ENCODE measurements at places on chromosomes 2 and 18.

DNA sequence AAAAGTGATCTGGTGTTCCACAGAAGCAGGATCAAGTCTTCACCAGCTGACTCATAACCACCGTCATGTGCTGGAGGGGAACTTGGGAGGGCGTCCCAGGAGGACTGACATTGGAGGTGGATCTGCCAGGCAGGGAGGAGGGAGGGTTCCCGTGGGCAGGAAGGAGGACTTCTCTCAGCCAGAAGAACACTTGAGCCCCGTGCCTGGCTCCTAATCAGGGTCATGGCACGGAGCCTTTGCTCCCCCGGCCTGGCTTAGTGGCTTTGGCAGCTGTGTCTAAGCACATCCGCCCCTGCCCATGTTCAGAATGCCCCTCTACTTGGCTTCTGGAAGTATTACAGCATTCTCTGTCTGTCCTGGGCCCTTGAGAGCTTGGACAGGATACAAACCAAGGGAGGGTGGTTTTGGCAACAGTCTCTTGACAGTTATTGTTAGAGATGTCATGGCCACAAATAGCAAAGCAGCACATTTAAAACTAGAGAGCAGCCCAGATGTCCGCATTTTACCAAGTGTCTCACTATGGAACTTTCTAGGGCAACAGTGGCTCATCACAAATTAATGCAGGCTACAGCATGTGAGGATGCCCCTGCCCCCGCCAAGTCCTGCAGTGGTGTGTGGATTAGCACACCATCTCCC lies 11.5 kb downstream of the PPP1R7 start:
- DNase-seq: no peak

- no peak for DNase-seq
Observed at GRCh38 chr2:27860111-27860510, 30.1 kb downstream of the RBKS start.

- no peak for DNase-seq
Observed at GRCh38 chr2:26782876-26783704, 2.8 kb upstream of the CENPA start.

DNA sequence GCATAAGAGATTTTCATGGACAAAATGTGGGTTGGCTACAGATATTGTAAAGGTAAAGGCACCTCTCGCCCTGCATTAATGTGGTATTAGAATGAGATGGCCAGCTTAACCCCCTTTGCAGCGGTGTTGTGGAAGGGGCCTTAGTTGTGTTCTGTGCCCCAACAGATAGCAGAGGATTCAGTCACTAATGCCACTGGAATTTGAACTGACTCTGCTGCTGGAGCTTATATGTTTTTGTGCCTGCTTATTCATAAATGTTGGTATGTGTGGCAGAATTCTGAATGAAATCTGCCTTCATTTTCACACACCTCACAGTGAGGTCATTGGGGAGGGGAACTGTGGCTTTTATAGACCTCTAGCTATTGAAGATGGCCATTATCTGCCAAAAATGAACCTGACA lies 90.7 kb upstream of the ITGA6 start:
- no peak for DNase-seq

GRCh38 chr2:25050128-25050527 lies 8.3 kb downstream of the EFR3B start:
- no peak for DNase-seq

GRCh38 chr2:122863532-122863931 lies 1108.1 kb downstream of the TSN start:
- DNase-seq: no peak

DNA sequence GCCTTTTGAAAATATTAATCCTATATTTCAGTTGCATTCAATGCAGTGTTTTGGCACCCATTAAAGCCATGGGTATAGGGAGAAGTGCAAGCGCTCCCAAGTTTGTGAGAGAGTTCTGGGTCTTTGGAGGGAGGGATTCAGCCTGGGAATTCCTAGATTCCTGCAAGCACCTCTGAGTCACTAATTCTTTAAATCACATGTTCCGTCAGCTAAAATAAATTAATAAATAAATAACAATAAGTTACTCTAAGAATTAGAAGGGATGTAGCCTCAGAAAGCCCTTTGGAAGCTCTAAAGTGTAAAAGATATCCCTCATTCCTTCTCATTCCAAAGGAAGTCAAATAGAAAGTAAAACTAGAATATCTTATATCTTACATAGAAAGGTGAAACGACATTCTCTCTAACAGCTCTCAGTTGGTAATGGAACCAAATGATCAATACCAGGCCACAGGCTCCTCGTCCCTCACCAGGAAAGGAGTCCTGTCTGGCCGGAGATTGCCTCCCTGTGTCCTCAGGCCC lies 222.4 kb upstream of the RBBP8 start:
- no peak for DNase-seq

- no peak for DNase-seq
Observed at GRCh38 chr2:19776941-19777514, 124.8 kb downstream of the TTC32 start.

- no peak for DNase-seq
Observed at GRCh38 chr2:96207073-96207773, 1.4 kb downstream of the STARD7 start.

DNA sequence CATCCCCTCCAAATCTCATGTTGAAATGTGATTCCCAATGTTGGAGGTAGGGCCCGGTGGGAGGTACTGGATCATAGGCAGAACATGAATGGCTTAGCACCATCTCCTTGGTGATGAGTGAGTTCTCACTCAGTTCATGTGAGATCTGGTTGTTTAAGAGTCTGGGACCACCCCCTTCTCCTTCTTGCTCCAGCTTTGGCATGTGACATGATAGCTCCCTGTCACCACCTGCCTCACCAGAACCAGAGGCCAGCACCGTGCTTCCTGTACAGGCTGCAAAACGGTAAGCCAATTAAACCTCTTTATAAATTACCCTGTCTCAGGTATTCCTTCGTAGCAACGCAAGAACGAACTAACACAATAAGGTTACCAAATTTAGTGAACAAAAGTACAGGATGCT lies 95.4 kb downstream of the ZBTB7C start:
- no peak for DNase-seq

- DNase-seq: no peak
Observed at GRCh38 chr2:8094526-8094925, 587.3 kb upstream of the ID2 start.

GRCh38 chr2:221410487-221410886 lies 161.6 kb downstream of the EPHA4 start:
- DNase-seq: no peak

- no peak for DNase-seq
Observed at GRCh38 chr2:233168445-233168844, 83.0 kb upstream of the ATG16L1 start.

- DNase-seq: no peak
Observed at GRCh38 chr2:10087360-10087759, 7.1 kb upstream of the CYS1 start.

DNA sequence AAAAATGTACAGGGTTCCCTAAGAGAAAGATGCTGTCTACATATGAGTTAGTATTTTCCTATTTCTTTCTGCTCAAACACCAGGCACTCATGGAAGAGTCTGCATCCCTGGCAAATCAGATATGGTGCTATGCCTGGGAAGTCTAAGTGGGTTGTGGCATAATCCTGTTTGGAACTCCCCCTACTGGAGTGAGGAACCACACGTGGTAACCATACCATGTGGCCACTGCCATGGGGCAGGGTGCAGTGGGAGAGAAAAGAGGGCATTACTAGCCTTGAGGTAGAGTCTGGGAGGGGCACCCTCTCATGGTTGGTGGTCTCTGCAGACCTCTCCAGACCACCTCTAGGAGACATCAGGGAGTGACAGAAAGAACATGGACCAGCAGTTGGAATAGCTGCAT lies 257.9 kb upstream of the ATP5MC3 start:
- no peak for DNase-seq

- no peak for DNase-seq
Observed at GRCh38 chr2:204203704-204204103, 267.1 kb downstream of the ICOS start.

- no peak for DNase-seq
Observed at GRCh38 chr2:235506291-235506996, 12.6 kb downstream of the AGAP1 start.

Measured in left lobe of liver (tissue), 2 donors.